ENCODE measurements at places on chromosomes 2 and 18.

DNA sequence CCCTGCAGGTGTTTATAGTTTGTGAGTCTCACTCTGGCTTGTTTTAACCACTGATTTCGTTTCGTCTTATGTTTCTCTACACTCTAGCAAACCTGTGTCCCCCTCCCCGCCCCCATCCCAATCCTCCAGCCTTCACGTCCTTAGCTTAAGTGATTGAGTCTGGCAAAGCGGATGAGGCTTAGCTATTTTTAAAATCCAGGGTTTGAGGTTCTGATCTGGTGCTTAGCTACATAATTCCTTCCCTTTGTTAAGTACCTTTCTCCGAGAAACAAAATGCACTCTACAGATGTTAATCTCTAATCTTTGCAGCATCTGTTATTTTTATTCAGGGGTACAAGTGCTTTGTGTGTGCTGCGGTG lies 7.8 kb downstream of the AGAP1 start:
- H3K27ac ChIP-seq: no peak overlapping the region
- no peaks in the 10 kb centered on the region for H3K36me3 ChIP-seq
- H3K4me3 ChIP-seq: no peak overlapping the region
- no peaks in the 10 kb centered on the region for H3K27me3 ChIP-seq
- H3K4me1 ChIP-seq: no peaks in the 10 kb centered on the region

DNA sequence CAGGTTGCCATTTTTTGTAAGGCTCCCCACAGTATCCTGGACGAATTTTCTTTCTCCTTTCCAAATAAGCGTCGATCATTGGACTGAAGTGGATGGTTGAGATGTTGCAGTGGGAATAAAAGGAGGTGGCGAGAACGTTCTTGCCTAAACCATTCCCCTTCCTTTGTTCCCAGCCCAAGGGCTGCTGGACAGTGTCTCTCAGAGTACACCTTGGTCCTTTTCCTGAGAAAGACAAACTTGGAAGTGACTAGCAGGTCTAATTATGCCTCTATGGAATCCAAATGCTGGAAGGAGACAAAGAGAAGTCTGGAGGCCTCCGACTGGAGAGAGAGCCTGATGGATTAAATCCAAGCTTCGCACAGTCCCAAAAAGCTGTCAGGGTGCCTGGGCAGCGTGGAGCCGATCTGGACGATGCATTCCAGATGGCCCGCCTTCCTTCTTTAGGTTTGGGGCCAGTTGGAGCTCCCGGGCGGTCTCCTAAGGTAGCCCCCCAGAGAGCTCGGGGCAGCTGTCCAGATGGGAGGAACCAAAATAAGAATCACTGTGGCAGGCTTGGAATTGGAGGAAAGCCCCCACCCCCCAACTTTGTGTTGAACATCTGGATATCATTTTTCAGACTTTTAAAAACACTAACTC lies 186.8 kb downstream of the TMEM247 start:
- H3K27ac ChIP-seq: no peak overlapping the region
- H3K4me3 ChIP-seq: no peak overlapping the region
- H3K4me1 ChIP-seq: no peaks in the 10 kb centered on the region

DNA sequence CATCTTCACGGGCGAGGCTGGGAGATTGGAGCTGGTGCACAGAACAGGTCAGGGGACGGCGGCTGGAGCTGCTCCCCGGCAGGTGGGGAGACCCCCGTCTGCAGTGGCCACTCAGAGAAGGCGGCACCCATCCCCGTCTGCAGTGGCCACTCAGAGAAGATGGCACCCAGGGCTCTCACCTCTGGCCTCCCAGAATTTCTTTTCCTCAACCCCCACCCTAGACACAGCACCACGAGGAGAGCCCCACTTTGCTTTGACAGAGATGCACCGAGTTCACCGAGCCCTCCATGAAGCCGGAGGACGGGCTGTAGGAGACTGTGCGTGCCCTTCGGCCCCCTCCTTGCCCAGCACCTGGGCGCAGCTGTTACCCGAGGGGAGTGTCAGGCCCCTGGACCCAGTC lies 201.6 kb upstream of the SALL3 start:
- DNase-seq: no peak
- no peaks in the 10 kb centered on the region for H3K36me3 ChIP-seq
- no peak overlapping the region for H3K4me3 ChIP-seq
- no peaks in the 10 kb centered on the region for H3K4me1 ChIP-seq

- H3K27ac ChIP-seq: no peak overlapping the region
- DNase-seq: no peak
- H3K27me3 ChIP-seq: no peaks in the 10 kb centered on the region
- H3K4me1 ChIP-seq: no peaks in the 10 kb centered on the region
These were observed 218.2 kb downstream of the SNTG2 start for GRCh38 chr2:1168846-1169245.

GRCh38 chr2:95525294-95526035 lies 40.9 kb upstream of the TRIM43B start:
- H3K27ac ChIP-seq: no peak overlapping the region
- no peak for DNase-seq
- no peaks in the 10 kb centered on the region for H3K4me1 ChIP-seq
- no peaks in the 10 kb centered on the region for H3K27me3 ChIP-seq

- DNase-seq: no peak
- no peaks in the 10 kb centered on the region for H3K36me3 ChIP-seq
These were observed 13.7 kb downstream of the IL1R2 start for GRCh38 chr2:102005449-102005848.

GRCh38 chr2:237171396-237171795 lies 85.7 kb downstream of the COPS8 start:
- H3K27me3 ChIP-seq: no peaks in the 10 kb centered on the region
- no peak overlapping the region for H3K27ac ChIP-seq
- no peaks in the 10 kb centered on the region for H3K36me3 ChIP-seq
- DNase-seq: no peak

GRCh38 chr2:63122921-63123320 lies 72.3 kb downstream of the OTX1 start:
- no peaks in the 10 kb centered on the region for H3K4me1 ChIP-seq
- no peak overlapping the region for H3K4me3 ChIP-seq
- DNase-seq: no peak

- peaks cover 41% of the 10 kb centered on the region for H3K4me1 ChIP-seq
- no peak for DNase-seq
- no peaks in the 10 kb centered on the region for H3K36me3 ChIP-seq
- peak overlapping the region; percentile 48 for H3K27ac ChIP-seq
These were observed 93.6 kb downstream of the ZEB2 start for GRCh38 chr2:144426355-144426754.

- H3K4me1 ChIP-seq: no peaks in the 10 kb centered on the region
- H3K27me3 ChIP-seq: no peaks in the 10 kb centered on the region
- no peak overlapping the region for H3K27ac ChIP-seq
- no peak for DNase-seq
- H3K4me3 ChIP-seq: no peak overlapping the region
- H3K36me3 ChIP-seq: no peaks in the 10 kb centered on the region
These were observed 291.4 kb downstream of the DYSF start for GRCh38 chr2:71744781-71745180.

GRCh38 chr18:48347756-48348326 lies 61.3 kb downstream of the ZBTB7C start:
- no peak for DNase-seq
- no peak overlapping the region for H3K27ac ChIP-seq
- H3K36me3 ChIP-seq: no peaks in the 10 kb centered on the region
- H3K4me1 ChIP-seq: no peaks in the 10 kb centered on the region

DNA sequence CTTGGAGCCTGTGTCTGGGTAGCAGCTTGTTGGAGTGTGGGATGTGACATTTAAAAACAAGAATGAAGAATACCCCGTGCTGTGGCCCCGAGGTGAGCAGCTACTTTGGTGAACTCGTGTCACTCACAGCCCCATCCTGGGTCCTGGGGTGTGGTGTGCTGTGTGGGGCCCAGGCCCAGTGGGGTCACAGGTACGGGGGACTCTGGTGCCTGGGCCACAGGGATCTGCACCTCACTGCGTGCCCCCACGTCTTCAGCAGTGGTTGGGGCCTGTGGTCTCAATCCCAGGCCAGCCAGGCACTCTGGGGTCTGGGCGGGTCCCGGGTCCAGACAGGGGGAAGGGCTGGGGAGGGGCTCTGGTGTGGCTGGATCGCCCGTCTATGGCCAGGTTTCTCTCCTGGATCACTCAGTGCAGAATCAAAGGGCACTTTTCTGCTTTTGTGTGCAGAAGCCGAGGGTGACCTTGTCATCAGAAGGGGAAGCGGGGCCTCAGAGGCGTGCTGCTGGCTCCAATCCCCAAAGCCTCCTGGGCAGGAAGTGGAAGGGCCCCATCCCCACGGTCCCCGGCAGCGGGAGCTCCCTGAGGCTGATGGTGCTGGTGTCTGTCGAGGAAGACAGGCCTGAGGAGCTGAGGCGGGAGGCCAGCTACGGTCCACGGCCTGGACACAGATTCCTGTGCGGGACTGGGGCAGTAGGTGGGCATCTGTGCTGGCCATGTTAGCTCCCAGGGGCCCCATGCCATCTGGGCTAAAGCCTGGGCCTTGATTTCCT lies 1.4 kb downstream of the GPR35 start:
- H3K4me1 ChIP-seq: peaks cover 3% of the 10 kb centered on the region
- peak; percentile 43 for DNase-seq
- no peaks in the 10 kb centered on the region for H3K27me3 ChIP-seq
- H3K4me3 ChIP-seq: no peak overlapping the region

DNA sequence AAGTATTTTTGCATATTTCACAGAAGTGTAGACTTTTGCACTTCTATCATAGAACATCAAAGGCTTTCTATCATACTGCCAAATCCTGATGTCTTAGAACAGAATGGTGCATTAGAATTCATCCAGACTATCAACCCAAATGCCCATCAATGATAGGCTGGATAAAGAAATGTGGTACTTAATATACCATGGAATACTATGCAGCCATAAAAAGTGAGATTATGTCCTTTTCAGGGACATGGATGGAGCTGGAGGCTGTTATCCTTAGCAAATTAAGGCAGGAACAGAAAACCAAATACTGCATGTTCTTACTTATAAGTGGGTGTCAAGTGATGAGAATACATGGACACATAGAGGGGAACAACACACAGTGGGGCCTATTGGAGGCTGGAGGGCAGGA lies 150.2 kb downstream of the PHLPP1 start:
- no peak for DNase-seq
- no peaks in the 10 kb centered on the region for H3K36me3 ChIP-seq
- no peak overlapping the region for H3K27ac ChIP-seq
- H3K4me1 ChIP-seq: no peaks in the 10 kb centered on the region
- H3K27me3 ChIP-seq: no peaks in the 10 kb centered on the region

DNA sequence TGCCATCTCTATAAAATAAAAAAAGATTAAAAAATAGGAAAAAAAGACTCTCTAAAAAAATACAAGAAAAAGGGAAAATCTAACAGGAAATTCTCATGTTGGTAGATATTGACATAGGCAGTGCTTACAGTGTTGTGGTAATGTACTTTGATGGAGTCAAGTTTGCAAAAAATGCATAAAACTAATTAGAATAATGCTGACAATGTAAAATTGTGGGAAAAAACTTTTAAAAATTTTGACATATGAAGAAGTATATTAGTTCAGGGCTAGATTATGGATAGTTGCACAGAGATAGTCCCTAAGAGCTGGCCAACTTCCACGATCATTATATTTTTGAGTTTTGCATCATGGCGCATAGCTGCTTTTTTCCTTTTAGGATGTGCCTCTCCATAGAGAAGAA lies 72.7 kb downstream of the GBX2 start:
- no peaks in the 10 kb centered on the region for H3K36me3 ChIP-seq
- no peaks in the 10 kb centered on the region for H3K27me3 ChIP-seq
- H3K4me3 ChIP-seq: no peak overlapping the region

- H3K27me3 ChIP-seq: no peaks in the 10 kb centered on the region
- no peak for DNase-seq
- H3K36me3 ChIP-seq: no peaks in the 10 kb centered on the region
- H3K4me1 ChIP-seq: no peaks in the 10 kb centered on the region
These were observed 42.7 kb upstream of the CDH19 start for GRCh38 chr18:66646609-66647008.
